ENCODE measurements at places on chromosomes 6 and 20.

GRCh38 chr6:7121700-7122241 is 14.0 kb downstream of the RREB1 start:
- DNase-seq, result no peak

GRCh38 chr20:44115762-44116644 is 71.0 kb downstream of the JPH2 start:
- no peak for DNase-seq

GRCh38 chr6:155364844-155365437 is 50.7 kb upstream of the TFB1M start:
- DNase-seq, result no peak

DNA sequence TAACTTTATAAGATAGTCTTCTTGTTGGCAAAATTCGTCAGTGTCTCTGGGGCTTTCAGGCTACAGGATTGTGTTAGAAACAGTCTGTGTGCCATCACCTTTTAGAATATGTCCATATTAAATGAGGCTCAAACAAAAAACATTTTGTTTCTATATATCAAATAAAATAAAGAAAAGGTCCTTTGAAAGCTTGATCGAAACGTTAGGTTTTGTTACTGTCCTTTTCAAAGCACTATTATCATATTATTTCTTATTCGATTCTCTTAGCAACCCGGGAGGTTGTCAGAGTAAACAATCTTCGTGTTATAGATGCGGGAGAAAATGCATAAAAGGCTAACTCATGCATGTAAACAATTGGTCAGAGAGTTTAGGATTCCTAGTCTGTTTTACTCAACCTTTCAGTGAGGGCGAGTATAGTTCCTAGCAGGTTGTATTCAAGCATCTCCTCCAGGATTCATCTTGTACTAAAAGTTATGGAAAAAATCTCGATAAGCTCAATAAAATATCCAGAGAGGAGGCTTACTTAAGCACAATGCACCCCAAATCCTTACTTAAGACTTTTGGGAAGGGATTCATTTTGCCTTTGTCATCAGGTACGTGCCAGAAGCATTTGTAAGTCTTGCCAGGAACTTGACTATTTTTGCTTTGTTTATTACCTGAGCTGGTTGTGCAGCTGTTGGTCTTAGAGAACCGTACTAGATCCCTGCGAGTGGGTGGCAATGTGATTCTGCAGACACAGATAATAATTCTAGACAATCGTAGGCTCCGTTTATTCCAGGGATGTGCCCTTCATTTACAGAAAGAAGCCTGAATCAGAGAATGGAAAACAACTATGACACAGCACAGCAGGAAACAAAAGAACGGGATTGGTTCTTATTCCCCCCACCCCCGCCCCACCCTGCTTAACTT is 159.6 kb upstream of the ZNF217 start:
- DNase-seq, result no peak

DNA sequence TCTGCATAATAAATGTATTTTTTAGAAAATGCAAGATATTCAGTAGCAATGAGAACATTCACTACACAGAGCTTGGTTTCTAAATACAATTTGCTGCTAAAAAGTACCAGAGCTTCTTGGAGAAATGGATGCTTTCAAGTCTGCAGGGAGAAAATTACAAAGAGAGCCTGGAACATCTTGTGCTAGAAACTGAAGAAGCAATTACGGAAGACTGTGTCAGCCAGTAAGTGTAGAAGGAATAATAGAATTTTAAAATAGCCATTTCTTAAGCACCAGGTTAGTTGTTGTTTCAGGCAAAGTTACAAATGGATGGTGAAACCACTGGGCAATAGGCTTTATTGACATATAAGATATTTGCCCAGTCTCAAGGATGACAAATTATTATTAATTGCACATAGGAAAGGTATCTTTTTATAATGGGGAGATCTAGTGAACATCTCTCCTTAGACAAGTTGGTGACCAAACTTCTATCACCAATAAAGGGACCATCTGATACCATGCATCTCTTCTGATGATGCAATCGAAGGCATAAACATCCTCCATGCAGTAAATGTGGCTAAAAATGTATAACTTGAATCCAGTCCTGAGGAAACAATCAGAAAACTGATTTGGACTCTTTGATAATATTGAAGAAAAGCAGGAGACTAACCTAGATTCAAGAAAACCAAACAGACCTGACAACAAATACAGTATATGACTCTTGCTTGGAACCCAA is 81.7 kb downstream of the ARHGAP18 start:
- DNase-seq, result no peak

DNA sequence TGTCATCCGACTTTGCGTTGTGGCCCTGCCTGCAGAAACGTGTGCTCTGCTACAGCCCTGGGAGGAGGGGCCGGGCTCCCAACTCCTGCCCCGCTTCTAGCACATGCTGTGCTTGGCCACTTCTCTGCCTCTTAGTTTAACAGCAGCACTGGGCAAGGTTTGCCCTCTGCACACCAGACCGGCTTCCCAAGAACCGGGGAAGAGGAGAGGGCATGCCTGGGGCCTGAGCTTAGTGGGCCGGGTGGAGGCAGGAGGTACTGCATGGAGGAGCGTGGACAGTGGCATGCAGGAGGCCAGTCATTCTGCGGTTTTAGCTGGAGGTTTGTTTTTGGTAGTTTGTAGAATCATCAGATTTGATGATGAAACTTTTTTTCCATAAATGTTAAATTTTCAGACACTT is 45.5 kb downstream of the CEP43 start:
- DNase-seq, result no peak

- DNase-seq, result no peak
Measured at GRCh38 chr6:78713564-78713963, 153.8 kb upstream of the IRAK1BP1 start.

GRCh38 chr6:166745801-166746668 is 119.0 kb upstream of the RPS6KA2 start:
- DNase-seq, result no peak

GRCh38 chr6:29791162-29791561 is 36.5 kb upstream of the HLA-G start:
- no peak for DNase-seq

DNA sequence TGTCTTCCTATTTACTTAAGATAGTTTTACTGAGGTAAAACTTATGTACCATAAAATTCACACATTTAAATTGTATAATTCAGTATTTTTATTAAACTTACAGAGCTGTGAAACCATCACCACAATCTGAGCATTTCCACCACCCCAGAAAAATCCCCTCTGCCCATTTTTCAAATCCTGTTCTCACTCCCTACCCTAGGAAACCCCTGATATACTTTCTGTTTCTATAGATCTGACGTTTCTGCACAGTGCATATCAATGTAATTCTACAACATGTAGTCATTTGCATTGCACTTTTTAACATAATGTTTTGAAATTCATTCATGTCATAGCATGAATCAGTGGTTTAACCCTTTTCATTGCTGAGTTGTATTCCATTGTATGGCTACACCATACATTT is 96.7 kb upstream of the OPRM1 start:
- no peak for DNase-seq

- DNase-seq, result no peak
Measured at GRCh38 chr6:35411066-35411465, 41.1 kb upstream of the FANCE start.

GRCh38 chr6:132568611-132569010 is 1.5 kb upstream of the TAAR6 start:
- DNase-seq, result no peak

- DNase-seq, result no peak
Measured at GRCh38 chr6:157868835-157869234, 45.8 kb downstream of the SNX9 start.

- no peak for DNase-seq
Measured at GRCh38 chr6:139713424-139713823, 339.0 kb upstream of the CITED2 start.

- no peak for DNase-seq
Measured at GRCh38 chr6:117481926-117482239, 591 bp upstream of the DCBLD1 start.

DNA sequence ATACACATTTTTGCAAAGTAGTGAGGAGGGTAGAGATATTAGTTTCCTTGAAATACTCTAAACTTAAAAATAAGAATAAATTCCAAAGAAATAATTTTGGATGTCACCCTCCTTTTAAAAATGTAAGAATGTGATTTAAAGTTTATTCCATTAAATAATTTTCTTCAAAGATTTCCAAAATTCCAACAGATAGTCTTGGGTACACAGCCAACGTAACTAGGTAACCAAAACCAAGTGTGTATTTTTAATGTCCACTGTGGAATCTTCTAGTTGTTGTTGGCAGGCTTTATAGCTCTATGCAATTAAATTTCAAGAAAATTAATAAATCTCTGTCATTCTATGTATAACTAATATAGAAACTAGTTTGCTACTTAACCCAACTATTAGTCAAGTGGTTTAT is 101.3 kb downstream of the COL21A1 start:
- DNase-seq, result no peak

DNA sequence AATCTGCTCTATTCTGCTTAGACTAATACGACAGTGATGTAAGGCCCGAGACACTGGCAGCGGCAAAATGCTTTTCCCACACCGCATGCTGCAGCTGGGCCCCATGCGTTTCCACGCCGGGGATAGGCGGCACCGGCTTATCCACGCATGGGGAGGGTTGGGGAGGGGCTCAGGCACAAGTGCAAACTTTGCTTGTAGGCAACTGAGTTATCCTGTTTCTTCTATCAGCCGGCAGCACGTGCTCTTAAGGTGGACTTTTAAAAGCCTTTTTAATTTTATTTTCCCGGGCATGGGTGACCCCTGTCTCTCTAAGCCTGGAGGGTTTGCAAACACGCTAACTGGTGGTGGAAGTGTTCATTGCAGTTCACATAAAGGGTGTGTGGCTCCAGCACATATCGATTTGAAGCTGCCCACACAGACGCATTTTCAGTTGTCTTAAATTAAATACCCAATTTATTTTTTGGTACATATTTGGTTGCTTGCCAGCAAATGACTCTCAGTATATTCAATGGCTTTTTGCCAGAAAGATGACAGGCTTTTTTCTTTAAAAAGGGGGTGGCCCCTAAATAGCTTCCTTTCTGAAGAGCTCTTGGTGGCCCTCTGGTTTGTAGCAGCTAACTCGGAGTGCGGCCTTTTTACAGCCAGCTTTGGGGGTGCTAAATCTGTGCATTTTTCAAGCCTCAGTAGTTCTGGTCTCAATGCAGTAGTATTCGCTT is 561.8 kb upstream of the AGPAT4 start:
- no peak for DNase-seq

DNA sequence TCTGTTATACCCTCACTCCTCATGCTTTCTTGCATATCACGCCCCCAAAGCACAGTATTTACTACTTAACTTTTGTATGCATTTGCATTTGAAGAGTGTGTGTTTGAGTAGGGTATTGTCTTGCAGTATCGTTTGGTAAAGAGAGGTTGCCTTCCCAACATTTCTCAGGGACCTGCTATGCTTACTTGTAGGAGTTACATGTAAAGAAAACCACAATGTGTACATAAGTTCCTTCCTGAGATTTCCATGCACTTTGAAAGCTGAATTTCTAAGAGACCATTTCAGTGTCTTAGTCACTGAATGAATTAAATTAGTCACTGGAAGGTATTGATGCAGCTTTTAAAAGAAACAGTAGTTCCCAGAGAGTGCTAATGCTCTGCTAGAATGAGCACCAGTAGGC is 159.3 kb upstream of the LAMA2 start:
- no peak for DNase-seq

GRCh38 chr20:36606158-36607066 is 833 bp downstream of the RAB5IF start:
- no peak for DNase-seq

DNA sequence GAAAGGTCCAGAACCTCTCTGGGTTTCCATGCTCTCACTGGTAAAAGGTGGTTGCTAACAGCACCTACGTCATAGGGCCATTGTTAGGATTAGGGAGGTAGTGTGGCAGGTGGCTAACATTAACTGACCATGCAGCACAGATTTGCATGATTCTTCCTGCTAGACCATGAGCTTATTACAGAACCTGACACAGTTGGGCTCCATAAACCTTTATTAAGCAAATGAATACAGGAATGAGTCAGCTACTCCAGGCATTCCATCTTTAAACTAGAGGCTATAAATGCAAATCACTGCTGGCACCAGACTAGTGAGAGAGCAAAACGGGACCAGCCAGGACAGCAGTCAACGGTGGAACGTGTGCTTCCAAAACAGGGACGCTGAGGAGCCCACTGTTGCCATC is 440.1 kb downstream of the PTPRT start:
- DNase-seq, result no peak

DNA sequence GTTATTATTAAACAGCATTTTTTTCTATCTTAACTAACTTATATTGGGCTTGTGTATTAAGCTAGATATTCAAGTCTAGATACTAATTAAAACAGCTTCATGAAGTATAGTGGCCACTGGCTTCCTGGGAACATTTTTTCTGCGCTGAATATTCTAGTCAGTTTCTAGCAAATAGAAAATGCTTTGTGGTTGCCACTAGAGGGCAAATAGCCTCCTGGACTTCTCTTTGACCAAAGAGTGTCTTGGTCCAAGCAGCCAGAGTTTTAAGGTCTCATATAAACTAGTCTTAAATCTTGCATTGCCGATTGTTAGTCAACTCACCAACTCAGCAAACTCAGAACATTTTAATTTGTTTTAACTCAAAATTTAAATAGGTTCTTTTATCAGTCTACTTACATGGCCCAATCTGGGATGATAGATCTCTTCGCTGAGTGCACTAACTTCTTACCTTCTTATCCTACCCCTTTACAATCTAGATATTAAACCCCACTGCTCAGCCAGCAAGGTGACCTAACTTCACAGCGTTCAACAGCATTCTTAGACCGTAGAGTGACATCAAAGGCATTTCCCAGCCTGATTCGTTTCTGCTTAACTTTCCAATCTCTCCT is 24.6 kb upstream of the ID4 start:
- no peak for DNase-seq

GRCh38 chr6:83303426-83303825 is 110.3 kb downstream of the RWDD2A start:
- DNase-seq, result no peak

- DNase-seq, result no peak
Measured at GRCh38 chr6:111789598-111789997, 83.7 kb downstream of the FYN start.

- no peak for DNase-seq
Measured at GRCh38 chr6:5645328-5646290, 361.1 kb downstream of the NRN1 start.

GRCh38 chr6:139433631-139434419 is 59.4 kb upstream of the CITED2 start:
- DNase-seq, result no peak

GRCh38 chr6:120141601-120142000 is 792.0 kb upstream of the MAN1A1 start:
- DNase-seq, result no peak

- no peak for DNase-seq
Measured at GRCh38 chr6:111837641-111838500, 35.4 kb downstream of the FYN start.
